Upper lobe of right lung (tissue), 1 donor: ENCODE measurements at places on chromosomes 3 and 15.

GRCh38 chr15:77180270-77180669, 109.4 kb upstream of the TSPAN3 start:
- H3K4me1 ChIP-seq = no peaks in the 10 kb centered on the region
- peaks cover 6% of the 10 kb centered on the region for H3K36me3 ChIP-seq
- H3K4me3 ChIP-seq = no peak overlapping the region
- DNase-seq = no peak
- H3K27me3 ChIP-seq = no peaks in the 10 kb centered on the region

DNA sequence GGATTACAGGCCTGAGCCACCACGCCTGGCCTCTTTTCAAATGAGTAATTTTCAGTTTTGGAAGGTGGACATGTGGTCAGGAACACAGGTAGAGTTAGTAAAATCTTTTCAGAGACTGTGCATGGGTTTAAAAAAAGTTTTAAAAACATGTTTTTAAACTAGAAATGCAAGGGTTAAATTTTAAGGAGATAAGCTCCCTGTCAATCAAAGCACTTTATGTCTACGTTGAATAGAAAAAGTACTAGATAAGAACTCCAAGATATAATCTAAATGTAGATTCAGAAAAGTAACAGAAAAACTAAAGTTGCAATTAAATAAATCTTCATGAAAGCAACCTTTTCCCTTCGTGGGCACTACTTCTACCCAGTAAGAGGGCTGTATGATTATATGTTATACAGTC, 131.7 kb downstream of the CLASP2 start:
- no peak overlapping the region for H3K4me3 ChIP-seq
- no peak for DNase-seq
- no peaks in the 10 kb centered on the region for H3K4me1 ChIP-seq
- H3K27me3 ChIP-seq = no peaks in the 10 kb centered on the region
- peaks cover 69% of the 10 kb centered on the region for H3K36me3 ChIP-seq
- H3K27ac ChIP-seq = no peak overlapping the region

GRCh38 chr3:65540666-65541065, 498.1 kb downstream of the MAGI1 start:
- no peak overlapping the region for H3K27ac ChIP-seq
- H3K4me3 ChIP-seq = no peak overlapping the region
- H3K27me3 ChIP-seq = no peaks in the 10 kb centered on the region

DNA sequence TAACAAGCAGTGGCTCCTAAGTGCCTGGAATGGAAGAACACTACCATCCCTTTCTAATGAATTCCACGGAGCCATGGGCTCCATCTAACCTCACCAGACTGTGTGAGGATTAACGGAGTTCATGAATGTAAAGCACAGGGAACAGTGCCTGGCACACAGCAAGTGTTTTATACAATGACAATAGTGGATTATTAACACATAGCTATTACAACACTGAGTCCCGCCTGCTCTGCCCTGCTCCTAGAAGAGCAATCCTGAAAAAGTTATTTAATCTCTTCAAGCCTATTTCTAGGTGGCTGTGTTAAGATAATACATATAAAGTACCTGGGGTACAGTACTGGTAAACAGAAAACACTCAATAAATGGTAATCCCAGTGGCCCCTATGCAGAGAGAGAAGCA, 51.4 kb downstream of the RYK start:
- H3K4me1 ChIP-seq = no peaks in the 10 kb centered on the region
- no peak overlapping the region for H3K27ac ChIP-seq
- no peak overlapping the region for H3K4me3 ChIP-seq
- H3K36me3 ChIP-seq = peaks cover 39% of the 10 kb centered on the region
- no peak for DNase-seq

DNA sequence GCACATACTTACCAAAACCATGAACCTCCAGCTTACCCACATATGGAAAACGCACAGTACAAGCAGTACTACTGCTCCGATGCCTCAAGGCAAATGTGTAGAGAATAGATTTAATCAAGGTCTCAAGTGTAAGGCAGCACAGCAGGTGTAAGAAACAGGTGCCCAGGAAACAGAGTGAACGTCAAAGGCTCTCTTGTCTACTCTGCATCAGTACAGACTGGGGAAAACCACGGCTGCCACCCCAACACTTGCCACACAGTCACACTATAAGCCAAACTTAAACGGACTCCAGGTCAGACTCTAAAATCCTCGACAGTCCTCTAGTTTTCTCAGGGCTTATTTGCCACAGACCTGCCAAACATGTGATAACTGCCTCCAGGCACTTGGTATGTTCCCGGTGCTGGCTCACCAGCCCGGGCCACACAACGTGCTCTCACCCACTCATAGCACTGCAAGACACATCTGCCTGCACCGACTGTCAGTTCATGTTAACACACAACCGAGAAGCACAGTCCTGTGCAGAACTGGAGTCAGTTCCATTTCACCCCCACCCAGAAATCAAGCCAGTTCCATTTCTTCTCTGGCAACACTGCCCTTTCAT, 30.6 kb downstream of the ABCC5 start:
- H3K27ac ChIP-seq = no peak overlapping the region
- no peak for DNase-seq
- H3K36me3 ChIP-seq = peaks cover 56% of the 10 kb centered on the region
- H3K4me1 ChIP-seq = no peaks in the 10 kb centered on the region
- H3K27me3 ChIP-seq = no peaks in the 10 kb centered on the region
